ENCODE measurements at places on chromosomes 12 and 14.
A peak's percentile ranks its signal among the peaks of the same experiment; 100 is the strongest.

GRCh38 chr14:85063747-85064146 is 466.2 kb upstream of the FLRT2 start:
- no peak for DNase-seq

DNA sequence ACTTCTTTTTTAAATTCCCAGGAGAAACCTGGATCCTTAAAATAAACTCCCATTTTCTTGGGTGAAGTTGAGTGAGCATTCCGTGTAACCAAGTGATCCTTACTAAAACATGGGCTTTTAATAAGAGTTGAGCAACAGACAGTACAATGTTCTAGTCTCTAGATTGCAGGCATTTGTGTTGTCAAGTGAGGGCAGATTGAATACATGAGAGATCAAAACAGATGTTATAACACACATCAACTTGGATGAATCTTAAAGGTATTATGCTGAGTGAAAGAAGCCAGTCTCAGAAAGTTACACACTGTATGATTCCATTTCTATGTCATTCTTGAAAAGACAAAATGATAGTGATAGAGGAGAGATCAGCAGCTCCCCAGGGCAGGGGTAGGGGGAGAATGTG is 213.9 kb upstream of the CCDC196 start:
- no peak for DNase-seq

GRCh38 chr14:77375164-77375950 is 1.5 kb downstream of the TMED8 start:
- no peak for DNase-seq

DNA sequence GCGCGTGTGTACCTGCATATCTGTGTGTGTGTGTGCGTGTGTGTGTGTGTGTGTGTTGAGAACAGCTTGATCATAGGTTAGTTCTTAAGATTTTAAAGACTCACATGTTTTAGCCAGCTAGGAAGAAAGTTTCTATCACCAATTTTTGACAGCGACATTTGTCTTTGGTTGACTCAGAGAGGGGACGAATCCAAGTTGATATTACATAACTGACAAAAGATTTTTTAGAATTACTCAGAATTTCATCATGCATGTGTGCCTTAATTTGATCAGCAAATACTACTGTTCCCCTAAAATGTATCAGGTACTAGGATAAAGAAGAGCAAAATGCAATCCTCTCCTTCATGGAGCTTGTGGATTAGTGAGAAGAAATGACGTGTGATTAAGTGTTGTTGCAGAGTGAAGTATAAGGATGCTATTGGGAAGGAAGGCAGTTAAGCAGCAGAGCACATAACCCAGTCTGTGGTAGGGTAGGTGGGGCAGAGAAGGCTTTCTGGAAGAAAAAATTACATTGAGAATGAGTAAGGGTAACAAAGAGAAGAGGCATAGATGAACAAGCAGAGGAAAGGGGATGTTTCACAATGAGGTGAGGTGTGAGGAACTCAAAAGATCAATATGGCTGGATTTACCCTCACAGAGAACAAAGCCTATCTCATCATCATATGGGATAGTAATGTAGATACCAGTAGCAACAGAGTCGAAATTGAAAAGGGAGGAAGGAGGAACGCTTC is 77.5 kb downstream of the ELK3 start:
- DNase-seq = no peak

DNA sequence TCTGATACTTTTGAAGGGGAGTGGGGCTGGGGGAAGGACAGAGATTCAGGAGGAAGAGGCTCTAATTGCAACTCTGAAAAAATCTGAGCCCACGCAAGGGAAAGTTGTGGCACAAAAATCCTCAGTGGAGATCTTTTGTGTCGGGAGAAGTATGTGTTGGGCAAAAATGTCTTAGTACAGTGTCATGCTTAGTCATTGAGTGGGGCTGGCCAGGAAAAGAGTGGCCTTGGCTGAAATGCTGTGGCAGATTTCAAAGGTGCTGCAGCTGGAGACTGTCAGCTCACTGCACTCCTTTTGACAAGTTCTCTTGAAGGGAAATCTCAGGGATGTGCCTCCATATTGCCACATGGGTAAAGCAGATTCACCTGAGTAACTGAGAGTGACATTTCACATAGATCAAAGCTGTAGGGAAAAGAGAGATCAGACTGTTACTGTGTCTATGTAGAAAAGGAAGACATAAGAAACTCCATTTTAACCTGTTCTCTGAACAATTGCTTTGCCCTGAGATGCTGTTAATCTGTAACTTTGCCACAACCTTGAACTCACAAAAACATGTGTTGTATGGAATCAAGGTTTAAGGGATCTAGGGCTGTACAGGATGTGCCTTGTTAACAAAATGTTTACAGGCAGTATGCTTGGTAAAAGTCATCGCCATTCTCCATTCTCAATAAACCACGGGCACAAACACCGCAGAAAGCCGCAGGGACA is 36.0 kb upstream of the GLIPR1 start:
- no peak for DNase-seq

DNA sequence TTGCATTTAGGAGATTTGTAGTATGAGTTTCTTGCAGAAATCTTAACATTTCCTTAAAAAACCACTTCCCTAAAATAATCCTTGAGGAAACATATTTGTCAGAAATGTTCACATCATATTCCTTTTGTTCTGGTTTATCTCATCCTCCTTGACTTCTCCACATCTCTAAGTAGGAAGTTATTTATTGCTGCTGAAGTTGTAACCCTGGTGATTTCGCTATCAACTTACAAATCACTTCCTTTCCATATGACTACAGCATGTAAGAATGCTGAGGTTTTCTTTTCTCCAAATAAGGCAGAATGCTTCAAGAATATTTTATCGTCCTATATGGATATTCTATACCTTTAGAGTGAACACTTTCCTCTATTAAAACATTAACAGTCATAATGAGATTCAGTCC is 751.7 kb downstream of the NRXN3 start:
- DNase-seq = no peak

GRCh38 chr12:2412305-2412643 is 359.5 kb downstream of the CACNA1C start:
- DNase-seq = no peak

DNA sequence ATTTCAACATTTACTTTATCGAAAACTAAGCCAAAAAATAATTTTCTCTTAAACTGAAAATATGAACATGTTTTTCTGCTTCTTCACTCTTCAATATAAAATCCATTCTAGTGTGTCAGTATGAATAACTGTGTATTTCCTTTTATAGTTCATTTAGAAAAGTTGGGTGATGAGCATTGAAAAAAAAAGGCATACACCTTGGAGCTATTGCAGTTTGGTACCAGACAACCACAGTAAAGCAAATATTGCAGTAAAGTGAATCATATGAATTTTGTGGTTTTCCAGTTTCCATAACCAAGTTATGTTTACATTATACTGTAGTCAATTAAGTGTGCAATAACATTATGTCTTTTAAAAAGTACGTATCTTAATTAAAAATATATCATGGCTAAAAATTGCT is 195.0 kb upstream of the FOXG1 start:
- DNase-seq = no peak

- DNase-seq = no peak
Observed at GRCh38 chr12:105033851-105034250, 47.7 kb downstream of the NOPCHAP1 start.

DNA sequence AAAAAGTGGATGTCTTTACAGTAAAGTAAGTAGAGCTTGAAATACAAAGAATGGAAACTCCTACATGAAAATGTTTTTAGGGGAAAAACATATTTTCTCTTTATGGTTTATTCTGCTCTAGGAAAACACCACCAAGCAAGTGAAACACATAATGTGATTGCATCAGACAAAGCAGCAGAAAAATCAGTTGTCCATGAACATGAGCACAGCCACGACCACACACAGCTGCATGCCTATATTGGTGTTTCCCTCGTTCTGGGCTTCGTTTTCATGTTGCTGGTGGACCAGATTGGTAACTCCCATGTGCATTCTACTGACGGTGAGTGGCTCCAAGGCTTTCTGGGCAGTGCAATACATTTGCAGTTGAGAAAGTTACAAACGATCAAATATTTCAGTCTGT is 42.6 kb upstream of the PLEKHD1 start:
- DNase-seq = no peak

- no peak for DNase-seq
Observed at GRCh38 chr14:38605193-38606114, 349.6 kb upstream of the CLEC14A start.

DNA sequence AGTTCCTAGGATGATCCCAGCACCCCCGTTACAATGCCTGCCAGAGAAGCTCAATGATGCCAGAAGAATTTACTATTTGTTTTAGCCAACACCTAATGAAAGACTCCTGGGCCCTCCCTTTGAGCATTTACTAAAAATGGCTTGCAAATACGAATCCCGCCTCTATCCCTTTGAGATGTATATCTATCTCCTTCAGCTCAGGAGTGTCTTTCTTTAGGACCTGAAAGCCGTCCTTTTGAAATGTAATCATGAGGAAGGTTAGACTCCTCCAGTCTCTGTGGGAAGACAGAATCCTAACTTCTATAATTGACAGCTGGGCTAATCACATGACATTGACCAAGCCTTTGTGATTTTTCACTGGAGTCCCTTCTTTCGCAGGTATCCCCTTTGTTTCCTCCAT is 19.2 kb upstream of the DYNC1H1 start:
- no peak for DNase-seq

GRCh38 chr14:21558703-21559170 is 21.1 kb downstream of the OR10G3 start:
- DNase-seq = no peak

DNA sequence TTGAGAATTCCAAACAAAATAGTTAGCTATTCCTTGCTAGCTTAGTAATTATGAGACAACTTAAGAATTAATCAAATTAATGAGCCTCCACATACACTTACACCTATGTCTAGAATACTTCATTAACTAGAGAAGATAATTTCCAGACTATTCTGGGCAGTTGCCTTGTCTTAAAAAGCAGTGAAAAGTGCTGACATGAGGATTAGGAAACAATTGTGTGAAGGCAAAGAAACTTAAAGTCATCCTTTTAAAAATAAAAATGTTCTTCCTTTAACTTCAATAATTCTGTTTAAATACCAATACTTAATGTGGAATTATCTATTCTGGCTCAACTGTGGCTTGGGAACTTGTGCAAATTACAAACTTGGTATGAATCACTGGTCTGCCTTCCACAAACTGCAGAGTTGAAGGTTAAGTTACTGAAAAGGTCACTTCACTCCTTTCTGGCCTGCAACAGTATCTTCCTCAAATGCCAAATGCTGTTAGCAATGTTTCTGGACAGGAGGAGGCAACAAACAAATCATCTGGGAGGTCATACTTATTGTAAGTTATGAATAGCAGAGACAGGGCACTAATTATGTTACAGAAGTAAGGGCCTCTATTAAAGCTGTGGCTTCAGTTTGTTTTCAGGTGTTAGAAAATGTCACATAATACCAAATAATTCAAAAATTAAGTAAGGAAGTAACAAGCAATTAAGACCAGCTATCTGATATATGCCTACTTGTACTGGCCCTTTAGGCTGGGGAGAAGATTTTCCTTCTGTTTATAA is 19.2 kb downstream of the PPTC7 start:
- DNase-seq = no peak

GRCh38 chr12:116727261-116727660 is 10.6 kb downstream of the SPRING1 start:
- DNase-seq = no peak

- no peak for DNase-seq
Observed at GRCh38 chr14:22379727-22380126, 209.3 kb downstream of the DAD1 start.

GRCh38 chr14:101318271-101318670 is 243.0 kb upstream of the DIO3 start:
- DNase-seq = no peak

- no peak for DNase-seq
Observed at GRCh38 chr14:101783260-101784016, 21.9 kb downstream of the PPP2R5C start.

DNA sequence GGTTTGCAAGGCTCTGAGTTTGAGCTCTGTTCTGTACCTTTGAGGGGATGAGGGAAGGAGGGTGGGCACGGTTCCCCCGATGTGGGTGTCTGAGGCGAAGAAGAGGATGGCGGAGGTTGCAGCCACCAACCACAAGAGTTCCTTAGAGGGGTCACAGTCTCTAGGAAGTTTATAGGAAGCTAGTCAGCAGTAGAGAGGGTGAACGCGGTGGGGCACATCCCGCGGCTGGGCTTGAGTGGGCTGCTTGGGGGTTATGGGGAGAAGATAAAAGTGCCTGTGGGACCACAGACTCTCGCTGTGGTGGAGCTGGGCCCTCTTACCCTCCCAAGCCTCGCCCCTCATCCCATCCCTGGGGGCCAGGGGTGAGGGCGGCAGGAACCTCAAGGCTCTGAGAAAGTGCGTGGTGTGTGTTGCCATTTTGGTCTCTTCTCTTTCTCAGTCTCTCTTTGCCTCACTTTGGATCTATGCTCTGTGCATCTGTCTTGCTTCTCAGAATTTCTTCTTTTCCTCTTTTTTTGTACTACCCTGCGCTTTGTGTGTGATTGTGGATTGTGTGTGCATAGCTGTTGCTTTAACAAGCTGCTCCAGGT is 2.7 kb downstream of the CD4 start:
- no peak for DNase-seq

DNA sequence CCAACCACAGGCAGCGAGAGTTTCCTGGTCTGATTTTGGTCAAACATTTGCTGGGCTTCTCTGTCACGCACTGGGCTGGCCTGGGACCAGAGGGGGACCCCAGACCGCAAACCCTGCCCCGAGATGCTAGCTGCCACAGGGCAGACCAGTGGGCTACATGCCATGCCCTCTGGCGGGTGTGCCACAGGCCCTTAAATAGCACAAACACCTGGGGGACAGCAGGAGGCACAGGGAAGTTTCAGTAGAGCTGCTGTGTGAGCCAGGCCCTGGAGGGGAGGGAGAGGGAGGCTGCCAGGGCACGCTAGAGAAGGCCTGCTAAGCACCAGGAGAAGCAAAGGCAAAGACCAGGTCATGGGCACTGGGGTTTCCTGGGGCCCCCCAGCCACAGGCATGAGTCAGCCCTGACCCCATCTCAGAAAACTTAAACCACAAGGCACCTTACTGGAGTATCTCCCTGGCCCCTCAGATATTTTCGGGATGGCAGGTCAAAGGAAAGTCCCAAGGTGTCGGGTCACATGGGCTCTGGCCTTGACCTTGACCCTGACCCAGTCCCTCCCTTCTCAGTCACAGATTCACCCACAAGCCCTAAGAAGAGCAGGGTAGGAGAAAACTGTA is 29.2 kb downstream of the ITPK1 start:
- DNase-seq = no peak

DNA sequence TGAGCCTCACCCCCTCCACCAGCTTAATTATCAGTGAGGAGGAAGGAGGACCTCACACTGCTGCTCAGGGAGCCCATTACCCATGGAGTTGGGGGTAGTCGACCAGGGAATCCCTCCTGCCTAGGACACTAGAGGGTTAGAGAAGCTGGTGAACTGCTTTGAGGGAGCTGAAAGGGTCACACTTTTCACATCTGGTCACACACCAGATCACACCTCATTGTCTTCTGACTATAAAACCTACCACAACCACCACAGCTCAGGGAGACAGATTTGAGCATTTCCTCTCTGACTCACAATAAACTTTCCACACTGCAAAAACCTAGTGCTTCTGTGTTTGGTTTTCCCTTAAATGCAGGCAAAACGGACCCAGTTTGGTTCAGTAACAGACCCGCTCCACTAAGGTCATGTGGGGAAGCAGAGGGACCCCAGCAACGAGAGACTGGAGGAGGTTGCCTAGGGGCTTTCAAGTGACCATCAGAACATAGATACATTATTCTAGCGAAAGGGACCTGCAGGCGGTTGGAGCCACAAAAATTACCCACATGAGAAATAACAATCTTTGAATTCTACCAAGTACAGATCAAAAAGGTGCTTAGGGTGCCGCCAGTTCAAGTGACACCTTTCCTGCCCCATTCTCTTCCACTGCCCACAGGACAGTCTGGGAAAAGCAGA is 151.4 kb upstream of the AVPR1A start:
- no peak for DNase-seq

- DNase-seq = peak; percentile 32
Observed at GRCh38 chr14:68978172-68978911, 760 bp downstream of the ACTN1 start.

GRCh38 chr14:50023671-50024490 is 92.5 kb downstream of the VCPKMT start:
- no peak for DNase-seq

Measured in effector CD4-positive, alpha-beta T cell (primary cell).